Esophagus squamous epithelium (tissue), 5 donors: ENCODE measurements at places on chromosomes 7 and 10.

DNA sequence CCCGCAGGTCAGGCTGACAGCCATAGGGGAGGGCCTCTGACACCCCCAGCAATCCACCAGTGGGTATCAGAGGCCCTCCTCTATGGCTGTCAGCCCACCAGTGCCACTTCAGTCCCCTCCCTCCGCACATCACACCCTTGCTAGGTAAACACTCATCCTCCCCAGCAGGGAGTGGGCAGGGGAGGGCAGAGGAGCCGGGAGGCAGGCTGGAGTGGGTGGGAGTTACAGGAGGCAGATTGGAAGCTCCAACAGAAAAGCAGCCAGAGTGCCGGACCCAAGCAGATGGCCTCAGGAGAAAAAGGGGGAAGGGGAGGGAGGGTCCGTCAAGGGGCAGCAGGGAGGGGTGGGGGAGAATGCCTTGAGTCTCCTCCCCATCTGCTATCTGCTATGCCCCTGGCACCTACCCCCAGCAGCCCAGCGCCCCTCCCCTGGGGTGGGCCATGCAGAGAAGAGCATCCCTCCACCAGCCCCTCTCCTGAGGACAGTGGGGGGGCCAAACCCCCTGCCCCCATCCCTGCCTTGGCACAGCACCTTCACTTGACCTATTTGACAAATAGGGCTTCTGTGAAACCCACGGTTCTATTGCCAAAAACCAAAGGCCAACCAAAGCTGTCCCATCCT is 2.4 kb downstream of the RASGEF1A start:
- no peak for DNase-seq

- DNase-seq, result no peak
These were observed 57.0 kb downstream of the CDC123 start for GRCh38 chr10:12252882-12253546.

DNA sequence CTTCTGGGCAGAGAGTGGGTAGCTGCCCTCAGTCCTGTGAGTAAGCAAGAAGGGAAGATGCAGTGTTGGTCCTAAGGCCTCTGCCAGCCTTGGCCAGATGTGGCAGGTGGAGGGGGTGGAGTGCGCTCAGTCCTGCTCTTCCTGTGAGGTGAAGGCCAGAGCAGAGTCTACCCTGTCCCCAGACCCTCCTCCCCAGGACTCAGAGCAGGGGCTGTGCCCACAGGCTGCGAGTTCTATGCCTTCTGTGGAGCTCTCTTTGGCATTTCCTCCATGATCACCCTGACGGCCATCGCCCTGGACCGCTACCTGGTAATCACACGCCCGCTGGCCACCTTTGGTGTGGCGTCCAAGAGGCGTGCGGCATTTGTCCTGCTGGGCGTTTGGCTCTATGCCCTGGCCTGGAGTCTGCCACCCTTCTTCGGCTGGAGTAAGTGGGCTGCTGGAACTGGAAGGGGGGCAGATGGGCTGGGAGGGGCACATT is 4.0 kb downstream of the OPN4 start:
- DNase-seq, result no peak

- no peak for DNase-seq
These were observed 98.5 kb upstream of the PIK3CG start for GRCh38 chr7:106766551-106766950.

DNA sequence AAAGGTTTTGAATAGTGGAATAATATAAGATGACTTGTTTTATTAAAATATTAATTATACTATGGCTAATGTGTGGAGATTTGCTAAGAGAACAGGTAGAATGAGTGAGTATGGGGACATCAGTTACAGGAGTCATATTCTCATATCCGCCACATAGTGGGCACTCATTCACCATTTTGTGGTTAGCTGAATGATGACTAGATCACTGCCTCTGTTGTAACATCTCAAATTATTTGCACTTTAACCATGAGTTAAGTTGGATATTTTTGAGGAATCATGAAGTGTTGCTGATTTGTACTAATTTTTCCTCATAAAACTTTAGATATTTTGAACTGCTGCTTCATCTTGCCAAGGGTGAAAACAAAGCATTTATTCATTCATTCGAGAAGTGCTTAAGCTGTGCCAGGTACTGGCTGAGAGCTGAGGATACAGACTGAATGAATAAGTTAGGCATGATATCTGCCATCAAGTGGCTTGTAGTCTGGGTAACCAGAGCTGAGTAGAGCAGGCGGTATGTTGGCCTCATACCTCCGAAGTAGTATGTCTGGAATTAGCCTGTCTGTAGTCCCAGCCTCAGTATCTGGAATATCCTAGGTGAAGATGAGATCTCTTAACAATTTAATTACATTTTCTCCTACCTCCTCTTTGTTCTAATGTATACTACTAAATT is 100.5 kb downstream of the ZEB1 start:
- DNase-seq, result no peak

GRCh38 chr10:76665029-76665428 is 972.6 kb downstream of the KCNMA1 start:
- DNase-seq, result no peak

DNA sequence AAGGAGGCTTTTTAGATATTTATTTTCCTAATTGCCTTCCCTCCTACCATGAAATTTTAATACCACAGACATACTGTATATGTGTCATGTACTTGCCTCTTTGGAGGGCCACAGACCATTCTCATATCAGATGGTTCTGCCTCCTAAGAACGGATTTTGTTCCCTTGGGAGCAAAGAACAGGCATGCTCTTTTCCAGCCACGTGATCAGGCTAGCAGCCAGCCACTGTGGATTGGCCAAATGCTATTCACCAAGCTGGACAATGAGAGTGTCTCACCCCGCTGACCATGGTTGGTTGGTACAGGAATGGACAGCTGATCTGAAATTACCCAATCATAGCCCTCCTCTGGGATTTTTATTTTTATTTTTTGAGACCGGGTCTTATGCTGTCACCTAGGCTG is 21.5 kb upstream of the CRHR2 start:
- DNase-seq, result no peak

DNA sequence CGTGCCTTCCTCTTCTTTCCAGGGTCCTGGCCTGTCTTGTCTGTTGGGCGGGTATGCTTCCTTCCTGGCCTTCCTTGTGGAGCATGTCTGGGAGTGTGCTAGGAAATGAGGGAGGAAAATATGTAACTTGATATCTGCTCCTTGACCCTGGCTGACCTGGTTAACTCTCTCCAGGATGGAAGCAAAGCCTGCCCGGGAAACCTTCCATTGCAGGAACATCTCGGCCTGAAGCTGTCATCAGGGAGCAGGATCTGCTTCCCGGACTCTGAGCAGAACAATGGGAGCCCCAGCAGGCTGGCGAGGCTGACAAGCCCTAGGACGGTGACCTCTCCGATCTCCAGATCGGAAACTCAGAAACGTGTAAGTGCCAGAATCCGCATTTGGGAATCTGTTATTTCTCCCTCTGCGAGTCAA is 340.3 kb downstream of the FRMD4A start:
- no peak for DNase-seq

DNA sequence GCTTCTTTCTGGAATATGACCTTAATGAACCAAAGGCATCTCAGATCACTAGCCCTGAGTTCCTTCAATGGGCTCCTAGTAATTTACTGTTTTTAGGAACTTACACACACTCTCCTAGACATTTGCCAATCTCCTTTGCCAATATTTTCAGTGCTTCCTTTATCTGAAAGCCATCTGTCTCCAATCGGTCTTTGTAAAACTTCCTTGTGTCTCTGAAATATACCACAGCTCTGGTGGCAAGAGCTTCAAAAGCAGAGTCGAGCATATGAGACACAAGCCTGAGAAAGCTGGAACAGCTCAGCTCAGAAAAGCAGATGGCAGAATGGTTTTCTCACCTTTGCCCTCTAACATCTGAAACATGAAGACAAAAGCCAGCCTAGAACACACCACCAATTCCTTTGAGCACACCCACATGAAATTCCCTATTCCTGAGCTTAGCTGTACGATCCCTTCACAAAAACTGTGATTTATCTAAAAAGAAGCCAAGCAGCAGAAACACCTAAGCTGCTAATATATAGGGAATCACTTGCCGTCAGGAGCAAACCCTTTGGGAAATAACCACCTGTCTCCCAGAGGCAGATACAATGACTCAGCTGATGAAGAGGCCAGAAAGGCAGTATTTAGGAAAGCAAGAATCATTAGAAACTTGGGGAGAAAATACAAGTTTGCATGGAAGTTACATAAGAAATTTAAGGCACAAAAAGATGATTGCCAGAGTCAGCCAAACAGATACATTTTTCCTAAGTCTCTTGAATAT is 70.2 kb upstream of the ANK3 start:
- no peak for DNase-seq

GRCh38 chr7:3866277-3866676 is 565.2 kb downstream of the SDK1 start:
- no peak for DNase-seq

- no peak for DNase-seq
These were observed 256.9 kb downstream of the STK31 start for GRCh38 chr7:23966941-23967340.

DNA sequence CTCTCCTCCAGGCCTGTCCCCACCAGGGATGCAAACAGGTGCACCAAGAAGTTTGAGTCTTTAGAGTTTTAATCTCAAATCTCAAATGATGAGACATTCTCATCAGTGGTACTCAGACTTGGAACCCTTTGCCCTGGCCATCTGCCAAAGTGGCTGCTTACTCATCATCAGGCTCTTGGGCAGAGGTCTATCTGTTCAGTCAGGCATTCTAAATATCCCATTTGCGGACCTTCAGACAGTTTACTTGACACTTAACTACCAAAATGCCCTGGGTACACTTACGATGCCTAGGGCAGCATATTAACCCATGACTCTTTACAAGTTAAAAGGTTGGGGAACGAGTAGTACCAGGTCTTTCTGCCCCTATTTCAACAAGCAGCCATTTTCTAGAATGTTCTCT is 61.2 kb upstream of the YAE1 start:
- DNase-seq, result no peak

- DNase-seq, result no peak
These were observed 182.9 kb downstream of the ANK3 start for GRCh38 chr10:60206735-60207134.

DNA sequence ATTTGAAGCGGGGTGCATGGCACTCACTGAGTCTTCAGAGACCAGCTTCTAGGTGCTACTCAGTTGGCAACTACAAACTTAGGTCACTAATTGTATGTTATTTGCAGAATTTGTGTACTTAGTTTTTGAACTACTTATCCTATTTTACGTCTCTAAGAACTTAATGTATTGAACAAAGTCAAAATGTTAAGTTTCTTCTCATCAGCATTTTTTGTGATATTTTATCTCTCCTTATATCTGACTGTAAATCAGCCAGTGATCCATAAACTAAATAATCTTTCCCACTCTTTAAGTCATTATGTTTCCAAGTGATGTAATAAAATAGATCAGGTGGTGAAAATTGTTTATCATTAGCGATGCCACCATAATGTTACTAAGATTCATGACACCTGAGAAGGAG is 60.3 kb upstream of the TMEM248 start:
- no peak for DNase-seq

DNA sequence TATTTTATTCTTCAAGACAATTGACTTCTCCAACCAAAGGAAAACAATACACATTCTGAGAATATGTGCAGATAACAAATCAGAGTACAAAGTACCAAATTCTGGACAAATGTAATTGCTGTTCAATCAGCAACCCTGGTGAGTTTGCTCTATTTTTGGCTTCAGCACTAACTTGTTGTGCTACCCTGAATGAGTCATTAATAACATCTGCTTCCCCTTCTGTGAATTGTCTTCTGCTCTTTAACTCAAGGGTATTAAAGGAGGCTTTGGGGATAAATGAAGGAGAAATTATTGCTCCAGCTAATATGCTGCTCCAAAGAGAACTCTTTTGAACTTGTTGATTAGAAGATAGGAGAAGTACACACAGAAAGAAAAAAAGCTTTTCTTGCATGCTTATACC is 459.3 kb downstream of the HTR7 start:
- DNase-seq, result no peak

DNA sequence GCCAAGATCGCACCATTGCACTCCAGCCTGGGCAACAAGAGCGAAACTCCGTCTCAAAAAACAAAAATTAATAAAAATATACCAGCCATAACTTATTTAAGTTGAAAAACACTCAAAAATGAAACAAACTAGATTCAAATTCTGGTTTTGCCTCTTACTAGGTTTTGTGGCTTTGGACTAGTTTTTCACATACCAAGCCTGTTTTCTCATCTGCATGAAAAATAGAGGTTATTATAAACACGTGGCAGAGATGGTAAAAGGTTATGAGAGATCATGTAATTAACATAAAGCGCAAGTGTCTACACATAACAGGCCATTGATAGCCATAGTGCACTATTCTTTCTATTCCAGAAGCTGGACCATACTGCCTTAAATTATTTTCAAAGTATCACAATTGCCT is 35.5 kb upstream of the CABCOCO1 start:
- no peak for DNase-seq

DNA sequence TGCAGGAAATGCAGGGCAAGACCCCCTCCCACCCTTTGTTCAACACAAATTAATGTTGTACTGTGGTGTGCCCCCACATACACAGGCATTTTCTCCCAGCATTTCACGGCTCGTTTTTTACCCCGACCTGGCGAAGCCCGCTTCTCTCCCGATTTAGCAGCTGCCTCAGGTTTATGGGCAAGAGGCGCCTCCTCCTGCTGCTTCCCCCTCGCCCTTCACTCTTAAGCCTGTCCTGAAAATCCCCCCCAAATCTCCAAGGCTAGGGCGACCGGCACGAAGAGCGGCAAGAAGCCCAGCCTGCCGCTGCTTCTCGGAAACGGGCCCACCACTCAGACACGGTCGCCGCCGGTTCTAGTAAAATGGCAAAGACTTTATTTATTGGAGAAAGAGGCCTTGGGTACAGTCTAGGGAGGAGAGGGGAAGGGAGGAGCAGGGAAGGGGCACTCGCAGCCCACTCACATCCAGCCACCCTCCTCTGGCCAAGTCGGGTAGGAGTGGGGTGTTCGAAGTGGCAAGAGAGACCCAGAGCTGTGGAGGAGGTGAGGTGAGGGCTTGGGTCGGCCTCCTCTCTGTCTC is 3.3 kb downstream of the LBX1 start:
- no peak for DNase-seq

GRCh38 chr10:60203993-60204618 is 185.6 kb downstream of the ANK3 start:
- no peak for DNase-seq

- DNase-seq, result no peak
These were observed 65.7 kb downstream of the TNRC18 start for GRCh38 chr7:5357951-5358350.

GRCh38 chr7:143487566-143487965 is 9.9 kb downstream of the TAS2R41 start:
- DNase-seq, result no peak

- DNase-seq, result no peak
These were observed 261.2 kb downstream of the PPP1R3A start for GRCh38 chr7:113657603-113658002.

GRCh38 chr10:96646301-96646700 is 59.5 kb upstream of the TM9SF3 start:
- no peak for DNase-seq

DNA sequence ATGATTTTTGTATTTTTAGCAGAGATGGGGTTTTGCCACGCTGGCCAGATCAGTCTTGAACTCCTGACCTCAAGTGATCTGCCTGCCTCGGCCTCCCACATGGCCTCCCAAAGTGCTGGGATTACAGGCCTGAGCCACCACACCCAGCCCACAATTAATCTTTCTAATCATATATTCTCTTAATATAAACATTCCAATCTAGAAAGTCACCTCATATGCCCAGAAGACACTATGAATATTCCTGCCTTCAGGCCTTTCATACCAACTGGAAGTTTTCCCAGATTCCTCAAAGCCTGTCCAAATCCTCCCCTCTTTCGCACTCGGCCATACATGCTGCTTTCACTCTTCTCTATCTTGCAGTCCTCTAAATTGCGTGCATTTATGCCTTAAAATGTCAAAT is 32.6 kb downstream of the PDZD8 start:
- no peak for DNase-seq
